Neural crest cell (in vitro differentiated cells): ENCODE measurements at places on chromosomes 16 and 17.

GRCh38 chr17:40038882-40039513 lies 15.2 kb downstream of the MED24 start:
- DNase-seq = peak; percentile 29

- DNase-seq = no peak
Observed at GRCh38 chr16:22394121-22394520, 19.7 kb upstream of the CDR2 start.

- DNase-seq = no peak
Observed at GRCh38 chr17:64115043-64115698, 14.8 kb downstream of the ERN1 start.

DNA sequence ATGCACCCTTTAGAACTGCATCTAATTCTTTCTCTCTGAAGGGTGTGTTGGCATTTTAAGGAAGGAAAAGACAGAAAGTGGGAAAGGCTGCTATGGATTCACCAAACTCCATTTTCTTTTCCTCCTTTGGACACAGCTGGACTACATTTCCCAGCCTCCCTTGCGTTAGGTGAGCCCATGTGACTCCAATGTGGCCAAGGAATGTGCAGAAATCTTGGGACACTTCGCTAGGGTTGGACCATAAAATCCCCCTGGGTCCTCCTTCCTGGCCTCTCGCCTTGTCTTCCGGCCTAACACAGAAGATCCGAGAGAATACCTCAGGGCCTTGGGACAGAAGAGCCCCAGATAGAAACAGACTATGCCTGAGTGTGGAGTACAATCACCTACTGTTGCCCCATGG lies 56.3 kb downstream of the ABCC12 start:
- DNase-seq = no peak

DNA sequence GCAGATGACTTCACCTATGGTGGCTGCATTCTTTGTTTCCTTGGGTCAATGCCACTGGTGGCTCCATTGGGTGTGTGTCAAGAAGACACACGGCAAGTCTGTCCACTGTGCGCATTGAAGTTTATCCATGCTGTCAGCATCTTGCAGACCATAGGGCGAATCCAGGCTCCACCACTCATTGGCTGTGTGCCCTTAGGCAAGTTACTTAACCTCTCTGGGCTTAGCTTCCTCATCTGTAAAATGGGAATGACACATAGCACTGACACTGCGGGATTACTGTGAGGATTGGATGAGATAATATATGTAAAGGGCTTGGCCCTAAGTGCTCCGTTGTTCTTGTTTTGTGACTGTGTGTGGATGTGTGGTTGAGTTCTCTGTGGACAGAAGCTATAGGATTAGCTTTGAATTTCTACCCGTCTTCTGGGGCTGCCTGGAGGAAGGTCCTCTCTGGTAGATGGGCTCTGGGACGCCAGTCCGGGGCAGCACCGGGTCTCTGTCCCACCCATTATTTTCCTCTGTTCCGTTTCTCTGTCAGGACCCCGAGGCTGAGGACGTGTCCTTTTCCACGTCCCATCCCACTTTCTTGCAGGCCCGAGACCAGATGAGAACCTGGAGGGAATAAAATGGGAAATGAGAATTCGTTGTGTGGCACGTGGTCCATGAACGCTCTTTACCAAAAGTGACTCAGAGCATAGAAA lies 178.4 kb downstream of the IRF8 start:
- no peak for DNase-seq

DNA sequence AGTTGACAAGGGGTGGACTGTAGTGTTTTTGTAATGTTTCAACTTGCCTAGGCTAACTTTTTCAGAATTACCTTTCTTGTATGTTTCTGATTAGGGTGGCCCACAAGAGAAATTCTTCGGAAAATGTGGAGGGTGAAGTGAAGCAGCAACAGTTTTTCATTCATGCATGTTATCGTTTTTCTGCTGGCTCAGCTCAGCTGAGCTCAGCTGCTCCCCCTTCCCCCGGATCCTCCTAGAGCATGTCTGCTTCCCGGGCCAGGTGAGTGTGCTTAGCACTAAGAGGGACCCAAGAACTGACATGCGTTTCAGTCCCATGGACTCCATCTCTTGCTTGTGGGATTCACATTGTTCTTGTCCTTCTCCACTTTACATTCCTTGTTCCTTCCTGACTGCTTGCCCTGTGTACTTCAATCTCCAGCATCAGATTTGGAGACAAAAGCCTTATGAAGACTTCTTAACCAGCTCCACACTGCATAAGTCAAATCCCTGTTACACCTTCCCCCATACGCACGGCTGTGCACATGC lies 33.6 kb downstream of the SCPEP1 start:
- DNase-seq = no peak

DNA sequence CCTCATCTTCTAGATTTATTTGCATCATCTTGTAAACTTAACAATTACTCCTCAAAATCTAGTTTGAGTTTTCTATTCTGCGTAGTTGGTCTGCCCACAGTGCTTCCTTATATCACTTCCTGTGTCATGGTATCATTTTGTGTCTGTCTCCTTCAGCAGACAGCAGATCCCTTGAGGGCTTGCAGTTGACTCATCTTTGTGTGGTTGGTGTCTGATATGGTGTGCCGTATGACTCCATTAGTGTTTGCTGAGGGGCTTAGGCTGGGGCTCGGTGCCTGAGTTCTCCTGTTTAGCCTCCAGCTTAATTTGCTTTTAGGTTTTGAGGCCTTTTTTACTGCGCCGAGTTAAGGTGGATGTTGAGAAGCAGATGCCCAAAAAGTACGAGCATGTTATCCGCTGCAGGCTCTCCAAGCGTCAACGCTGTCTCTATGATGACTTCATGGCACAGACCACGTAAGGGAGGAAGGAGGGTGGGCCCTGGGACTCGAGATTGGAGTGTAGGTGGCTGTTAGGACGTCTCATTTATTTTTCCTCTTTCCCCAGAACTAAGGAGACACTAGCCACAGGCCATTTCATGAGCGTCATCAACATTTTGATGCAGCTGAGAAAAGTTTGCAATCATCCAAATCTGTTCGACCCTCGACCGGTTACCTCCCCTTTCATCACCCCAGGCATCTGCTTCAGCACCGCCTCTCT lies 16.9 kb downstream of the SRCAP start:
- DNase-seq = no peak

GRCh38 chr17:6392609-6393350 lies 42.1 kb downstream of the AIPL1 start:
- DNase-seq = no peak

GRCh38 chr17:73404246-73404645 lies 92.4 kb upstream of the CDC42EP4 start:
- DNase-seq = no peak

DNA sequence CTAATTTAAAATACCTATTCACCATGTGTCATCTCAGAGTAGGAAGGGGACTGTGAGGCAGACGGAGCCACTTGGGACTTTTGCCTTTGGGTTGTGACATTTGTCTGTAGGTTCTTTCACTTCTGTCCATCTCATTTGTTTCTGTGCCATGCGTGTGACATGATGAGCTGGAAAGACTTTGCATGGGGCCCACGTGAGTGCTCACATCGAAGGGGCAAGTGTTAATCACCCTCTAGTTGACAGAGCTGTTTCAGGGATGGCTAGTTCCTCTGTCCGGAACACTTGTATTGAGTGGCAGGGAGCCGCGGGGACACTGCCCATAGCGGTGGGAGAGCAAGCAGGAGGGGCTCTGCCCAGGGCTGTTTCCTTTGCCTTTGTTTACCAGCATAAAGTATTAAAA lies 112.0 kb downstream of the RPTOR start:
- DNase-seq = no peak

GRCh38 chr17:41894791-41895331 lies 23.9 kb downstream of the ACLY start:
- no peak for DNase-seq

DNA sequence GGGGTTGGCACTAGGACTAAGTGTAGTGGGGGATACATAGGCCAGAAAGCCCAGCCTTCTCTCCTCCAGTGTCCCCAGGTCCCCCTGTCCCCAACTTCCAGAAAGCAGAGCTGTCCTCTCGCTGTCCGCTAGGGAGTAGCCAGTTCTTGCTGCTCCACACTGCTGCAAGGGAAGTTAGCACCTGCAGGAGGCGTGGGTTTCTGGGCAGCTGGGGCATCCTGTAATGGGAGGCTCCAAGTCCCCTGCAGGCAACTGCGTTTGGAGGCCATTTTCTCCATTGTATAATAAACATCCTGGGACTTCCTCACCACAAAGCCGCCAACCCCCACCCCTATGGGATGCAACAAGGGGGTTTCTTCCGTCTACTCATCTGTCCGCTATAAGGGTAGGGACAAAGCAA lies 1.7 kb downstream of the RPRML start:
- DNase-seq = peak; percentile 61

- DNase-seq = no peak
Observed at GRCh38 chr16:87834668-87835473, 34.4 kb downstream of the SLC7A5 start.

- DNase-seq = no peak
Observed at GRCh38 chr16:68265078-68265920, 973 bp downstream of the SLC7A6 start.

- no peak for DNase-seq
Observed at GRCh38 chr16:50501251-50501650, 46.9 kb upstream of the NKD1 start.

DNA sequence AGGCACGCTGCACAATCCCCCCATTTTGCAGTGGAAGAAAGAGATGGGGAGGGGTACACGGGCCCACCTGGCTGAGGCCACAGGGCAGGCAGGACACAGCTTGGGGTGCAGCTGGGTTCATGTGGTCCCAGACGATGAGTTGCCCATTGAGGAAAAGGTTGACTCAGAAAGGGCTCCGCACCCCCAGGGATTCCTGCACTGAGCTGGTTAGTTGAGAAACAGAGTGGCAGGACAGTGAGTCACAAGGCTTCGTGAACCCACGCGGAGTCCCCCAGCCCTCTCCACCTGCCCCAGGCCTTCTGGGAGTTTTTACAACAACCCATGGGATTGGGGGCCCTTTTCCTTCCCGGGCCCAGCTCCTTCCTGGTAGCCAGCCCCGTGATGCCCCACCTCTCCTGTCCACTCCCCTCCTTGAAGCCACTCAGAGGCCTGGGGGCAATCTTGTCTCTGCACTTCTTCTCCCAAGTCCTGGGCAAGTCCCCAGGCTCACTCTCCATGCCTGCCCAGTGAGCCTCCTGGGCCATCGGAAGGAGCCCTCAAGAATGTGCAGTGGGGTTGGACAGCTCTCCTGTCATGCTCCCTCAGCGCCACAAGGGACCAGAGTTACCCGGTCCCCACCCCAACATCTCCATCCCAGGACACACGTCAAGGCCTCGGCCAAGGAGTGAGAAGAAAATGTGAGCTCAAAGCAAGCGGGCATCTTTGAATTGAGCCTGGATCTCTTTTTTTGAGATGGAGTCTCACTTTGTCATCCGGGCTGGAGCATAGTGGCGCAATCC lies 251.2 kb downstream of the PARN start:
- DNase-seq = no peak

DNA sequence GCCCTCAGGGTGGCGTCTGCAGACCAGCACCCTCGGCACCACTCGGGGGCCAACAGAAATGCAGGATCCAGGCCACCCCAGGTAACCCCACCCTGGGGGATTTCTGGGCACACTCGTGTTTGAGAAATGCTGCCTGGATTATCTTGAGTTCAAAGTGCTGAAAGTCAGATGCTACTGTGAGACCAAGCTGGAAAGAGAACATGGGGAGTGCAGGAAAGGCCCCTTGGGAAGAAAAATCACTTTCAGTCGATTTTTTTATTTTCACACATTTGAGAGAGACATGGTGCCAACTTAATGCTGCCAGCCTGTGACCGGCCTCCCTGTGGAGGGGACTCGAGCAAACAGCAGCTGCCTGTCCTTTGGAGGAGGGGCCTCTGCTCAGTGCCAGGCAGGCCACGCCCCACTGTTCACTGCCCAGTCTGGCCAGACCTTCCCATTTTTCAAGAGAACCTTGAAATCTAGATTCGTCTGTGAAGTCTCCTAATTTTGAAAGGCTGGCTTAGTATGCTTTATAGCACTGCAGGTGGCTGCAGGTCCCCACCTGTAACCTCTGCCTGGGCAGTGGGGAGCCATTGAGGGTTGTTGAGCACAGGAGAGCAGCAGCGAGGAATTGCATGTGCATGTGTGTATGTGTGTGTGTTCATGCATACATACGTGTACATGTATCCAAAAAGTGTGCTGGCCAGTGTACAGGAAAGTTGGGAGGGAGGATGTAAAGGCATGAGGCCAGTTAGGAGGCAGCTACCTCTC lies 70.7 kb upstream of the PLCG2 start:
- DNase-seq = no peak

DNA sequence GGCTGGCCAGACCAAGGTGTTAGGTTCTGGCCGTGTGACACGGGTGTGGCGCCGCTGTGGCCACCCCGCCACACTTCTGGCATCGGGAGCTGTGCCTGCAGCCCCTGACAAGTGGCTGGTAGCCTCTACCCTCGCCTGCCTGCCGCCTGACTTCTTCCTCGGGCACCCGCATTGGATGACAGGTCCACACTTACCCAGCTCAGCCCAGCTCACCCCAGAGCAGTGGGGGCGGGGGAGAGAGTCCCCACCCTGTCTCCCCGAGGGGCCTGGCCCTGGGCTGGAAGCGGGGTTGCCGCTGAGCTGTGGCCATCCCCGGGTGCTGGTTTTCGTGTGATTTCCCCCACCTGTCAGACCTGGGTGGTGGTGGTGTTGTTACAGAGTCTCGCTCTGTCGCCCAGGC lies 53.9 kb upstream of the ACSF3 start:
- DNase-seq = no peak
